ENCODE measurements at places on chromosomes 2 and 18.

DNA sequence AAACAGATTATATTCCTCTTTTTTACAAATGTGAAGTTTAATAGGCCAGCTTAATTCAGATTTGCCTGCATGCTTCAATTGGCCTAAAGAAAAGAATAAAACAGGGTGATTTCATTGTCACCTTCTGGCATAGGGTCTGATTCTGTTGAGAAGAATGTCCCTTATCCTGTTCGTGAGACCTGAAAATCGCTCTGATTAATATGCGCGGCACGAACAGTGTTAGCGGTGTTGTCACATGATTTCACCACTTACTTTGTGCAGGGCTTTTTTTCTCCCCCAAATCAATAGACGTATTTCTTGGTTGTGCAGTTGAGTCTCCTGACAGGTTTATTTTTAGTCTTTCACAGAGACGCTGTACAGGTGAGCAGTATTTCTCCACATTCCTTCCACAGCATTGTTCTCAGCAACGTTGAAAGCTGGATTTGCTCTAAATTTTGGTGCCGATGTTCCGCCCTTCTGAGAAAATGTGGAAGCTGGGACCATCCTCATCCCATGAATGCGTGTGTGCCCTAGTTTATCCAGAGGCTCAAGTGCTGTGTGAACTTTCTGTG is 81.9 kb downstream of the ITGB1BP1 start:
- no peak for DNase-seq

GRCh38 chr18:3538456-3538855 is 88.5 kb downstream of the TGIF1 start:
- no peak for DNase-seq

DNA sequence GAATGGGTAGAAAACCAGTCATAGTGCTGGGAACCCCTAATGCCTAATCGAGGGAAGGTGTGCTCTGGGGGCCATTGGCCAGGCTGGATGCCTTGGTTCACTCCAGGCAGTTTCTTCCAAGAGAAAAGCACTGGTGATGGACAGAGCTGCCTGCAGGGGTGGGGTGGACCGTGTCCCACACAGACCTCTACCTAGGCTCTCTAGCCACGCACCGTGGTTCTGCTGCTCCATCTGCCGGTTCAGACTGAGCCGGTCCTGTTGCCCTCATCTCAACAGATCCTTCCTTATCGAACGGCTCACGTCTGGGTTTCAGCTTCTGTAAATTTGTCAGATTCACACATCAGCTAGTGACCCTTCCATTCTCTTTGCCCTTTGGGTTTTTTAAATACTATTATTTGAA is 46.4 kb downstream of the RALB start:
- DNase-seq, result no peak

DNA sequence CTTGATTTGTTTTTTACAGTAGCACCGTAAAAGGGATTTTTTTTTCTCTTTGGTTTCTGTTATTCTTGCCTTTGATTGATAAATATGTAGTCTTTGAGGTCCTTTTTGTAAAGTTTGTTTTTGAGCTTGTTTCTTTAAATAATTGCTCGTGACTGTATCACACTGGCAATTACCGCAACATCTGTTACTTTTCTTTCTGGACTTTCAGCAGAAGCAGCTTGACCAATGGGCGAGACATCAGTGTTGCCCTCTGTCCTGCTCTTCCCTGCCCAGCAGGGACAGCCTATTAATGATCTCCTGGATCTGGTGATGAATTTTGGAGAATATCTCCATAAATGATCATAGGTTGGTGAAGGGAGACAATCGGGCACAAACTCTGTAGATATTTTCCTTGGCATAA is 74.9 kb downstream of the TDRD15 start:
- no peak for DNase-seq

GRCh38 chr2:25308599-25308998 is 33.1 kb downstream of the DNMT3A start:
- DNase-seq, result no peak

GRCh38 chr18:52636536-52636935 is 296.5 kb downstream of the DCC start:
- DNase-seq, result no peak

- DNase-seq, result no peak
Measured at GRCh38 chr2:184305105-184305504, 293.2 kb upstream of the ZNF804A start.
